ENCODE measurements at places on chromosomes 5 and 9. TPM values are rescaled to one million over a fixed set of nuclear protein-coding genes. Genes with fewer than 3 reads are reported as not detected.

Gene CERCAM
- 109 TPM for total RNA-seq

Gene SLC34A1
- not detected for total RNA-seq

Gene ANXA6
- 194 TPM for total RNA-seq

Gene DMRT3
- total RNA-seq: not detected

Gene BAAT
- not detected for total RNA-seq

Data from fibroblast of the aortic adventitia (primary cell).